A549 treated with CpdA at 1 μM for 4 hours (cell line): ENCODE measurements at places on chromosomes 3 and 15. TPM values are rescaled to one million over a fixed set of nuclear protein-coding genes. Genes with fewer than 3 reads are reported as not detected.

Gene TP63
- total RNA-seq = 0.27 to 0.71 TPM (median 0.55 TPM) in 5 replicates

Gene KLF15
- 0.02 to 0.12 TPM (median 0.07 TPM) in 4 of 5 replicates, not detected in the other for total RNA-seq

Gene NEDD4
- 43.4 to 61.1 TPM (median 44.4 TPM) in 5 replicates for total RNA-seq

Gene GRK7
- total RNA-seq = 0.02 to 0.06 TPM (median 0.03 TPM) in 3 of 5 replicates, not detected in the others

Gene CFAP92
- 0.03 to 0.25 TPM in 2 of 5 replicates, not detected in the others for total RNA-seq

Gene SLC6A11
- total RNA-seq = 0.03 to 0.07 TPM (median 0.04 TPM) in 4 of 5 replicates, not detected in the other

Gene ANKRD63
- total RNA-seq = 0.19 to 0.42 TPM (median 0.32 TPM) in 4 of 5 replicates, not detected in the other
